ENCODE measurements at places on chromosomes 6 and 20.

DNA sequence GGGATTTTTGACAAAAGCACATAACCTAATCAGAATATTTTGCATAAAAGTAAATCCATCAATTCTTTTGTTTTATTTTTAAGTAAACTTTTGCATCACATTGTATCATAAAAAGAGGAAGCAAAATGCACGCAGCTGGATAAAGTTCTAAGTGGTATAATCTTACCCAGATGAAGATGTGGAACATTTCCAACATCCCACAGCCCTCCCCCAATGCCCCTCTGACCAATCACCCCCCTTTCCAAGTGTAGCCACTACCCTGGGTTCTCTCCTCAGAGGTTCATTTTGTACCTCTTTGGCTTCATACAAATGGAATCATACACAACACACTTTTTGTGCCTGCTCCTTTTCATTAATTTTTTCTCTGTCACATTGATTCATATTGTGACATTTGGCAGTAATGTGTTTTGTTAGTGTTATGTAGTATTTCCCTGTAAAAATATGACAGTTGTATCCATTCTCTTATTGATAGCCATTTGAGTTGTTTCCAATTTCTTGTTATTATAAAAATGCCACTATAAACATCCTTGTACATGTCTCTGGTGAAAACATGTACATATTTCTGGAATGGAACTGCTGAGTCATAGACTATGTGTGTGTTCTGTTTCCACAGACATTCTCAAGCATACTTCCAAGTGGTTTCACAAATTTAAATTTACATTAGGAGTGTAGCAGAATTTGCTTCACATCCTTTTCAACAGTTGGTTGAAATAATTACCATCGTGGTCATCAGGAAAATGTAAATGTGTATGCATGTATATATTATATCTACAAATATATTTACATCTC, 92.9 kb upstream of the SYNDIG1 start:
- no peak for DNase-seq

GRCh38 chr20:62025394-62025793, 40.3 kb downstream of the TAF4 start:
- DNase-seq, result no peak

- DNase-seq, result no peak
These were observed 2.7 kb upstream of the COL9A3 start for GRCh38 chr20:62814060-62814708.

GRCh38 chr6:84764332-84765049, at the start of gene TBX18:
Gene TBX18 (minus strand): TSS chr6:84764598. CDS start chr6:84764181, 417 bp downstream.
- peak; percentile 81 for DNase-seq

DNA sequence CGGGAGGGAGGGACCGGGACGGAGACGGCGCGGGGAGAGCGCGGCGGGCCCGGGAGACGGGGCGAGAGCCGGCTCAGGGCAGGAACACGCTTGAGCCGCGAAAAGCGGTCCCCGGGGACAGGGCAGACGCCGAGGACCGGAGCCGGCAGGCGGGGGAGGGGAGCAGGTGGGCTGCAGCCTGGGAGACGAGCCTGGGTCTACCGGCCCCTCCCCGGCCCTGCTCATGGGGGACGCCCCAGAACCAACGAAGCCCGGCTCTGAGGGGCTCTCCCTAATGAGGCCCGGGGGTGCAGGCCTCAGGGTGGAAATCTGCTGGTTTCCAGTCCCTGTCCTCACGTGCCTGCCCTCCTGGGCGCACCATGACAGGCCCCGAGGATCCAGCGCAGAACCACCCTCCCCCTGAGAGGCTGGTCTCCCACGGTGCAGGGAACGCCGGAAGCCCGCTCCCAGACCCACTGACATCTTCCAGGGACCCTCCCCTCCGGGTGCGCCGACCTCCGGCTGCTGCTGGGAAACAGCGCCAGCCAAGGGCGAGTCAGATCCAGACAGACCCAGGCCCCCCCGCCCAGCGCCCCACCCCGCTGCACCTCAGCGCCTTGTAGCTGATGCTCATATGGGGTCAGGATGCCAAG, 571 bp upstream of the EEF1A2 start:
- DNase-seq, result no peak

DNA sequence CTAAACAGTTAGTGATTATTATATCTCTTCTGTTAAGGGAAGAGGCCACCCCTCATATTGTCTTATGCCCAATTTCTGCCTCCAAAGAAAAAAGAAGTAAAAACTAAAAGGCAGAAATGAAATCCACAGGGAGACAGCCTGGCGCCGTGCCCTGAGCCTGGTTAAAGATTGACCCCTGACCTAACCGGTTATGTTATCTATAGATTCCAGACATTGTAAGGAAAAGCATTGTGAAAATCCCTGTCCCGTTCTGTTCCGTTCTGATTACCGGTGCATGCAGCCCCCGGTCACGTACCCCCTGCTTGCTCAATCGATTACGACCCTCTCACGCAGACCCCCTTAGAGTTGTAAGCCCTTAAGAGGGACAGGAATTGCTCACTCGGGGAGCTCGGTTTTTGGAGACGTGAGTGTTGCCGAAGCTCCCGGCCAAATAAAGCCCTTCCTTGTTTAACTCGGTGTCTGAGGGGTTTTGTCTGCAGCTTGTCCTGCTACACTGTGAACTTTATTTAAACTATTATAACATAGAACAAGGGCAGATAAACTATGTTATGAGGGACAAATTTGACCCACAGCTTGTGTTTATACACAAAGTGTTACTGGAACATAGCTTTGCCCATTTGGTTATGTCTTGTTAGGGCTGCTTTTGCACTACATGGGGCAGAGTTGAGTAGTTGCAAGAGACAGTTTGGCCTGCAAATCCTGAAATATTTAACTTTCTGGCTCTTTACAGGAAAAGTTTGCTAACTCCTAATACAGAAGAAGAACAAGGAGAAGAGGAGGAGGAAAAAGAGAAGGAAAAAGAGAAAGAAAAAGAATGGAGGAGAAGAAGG, 49.6 kb downstream of the CD24 start:
- DNase-seq, result no peak

- no peak for DNase-seq
These were observed 101.7 kb downstream of the SYNDIG1 start for GRCh38 chr20:24571159-24571558.

DNA sequence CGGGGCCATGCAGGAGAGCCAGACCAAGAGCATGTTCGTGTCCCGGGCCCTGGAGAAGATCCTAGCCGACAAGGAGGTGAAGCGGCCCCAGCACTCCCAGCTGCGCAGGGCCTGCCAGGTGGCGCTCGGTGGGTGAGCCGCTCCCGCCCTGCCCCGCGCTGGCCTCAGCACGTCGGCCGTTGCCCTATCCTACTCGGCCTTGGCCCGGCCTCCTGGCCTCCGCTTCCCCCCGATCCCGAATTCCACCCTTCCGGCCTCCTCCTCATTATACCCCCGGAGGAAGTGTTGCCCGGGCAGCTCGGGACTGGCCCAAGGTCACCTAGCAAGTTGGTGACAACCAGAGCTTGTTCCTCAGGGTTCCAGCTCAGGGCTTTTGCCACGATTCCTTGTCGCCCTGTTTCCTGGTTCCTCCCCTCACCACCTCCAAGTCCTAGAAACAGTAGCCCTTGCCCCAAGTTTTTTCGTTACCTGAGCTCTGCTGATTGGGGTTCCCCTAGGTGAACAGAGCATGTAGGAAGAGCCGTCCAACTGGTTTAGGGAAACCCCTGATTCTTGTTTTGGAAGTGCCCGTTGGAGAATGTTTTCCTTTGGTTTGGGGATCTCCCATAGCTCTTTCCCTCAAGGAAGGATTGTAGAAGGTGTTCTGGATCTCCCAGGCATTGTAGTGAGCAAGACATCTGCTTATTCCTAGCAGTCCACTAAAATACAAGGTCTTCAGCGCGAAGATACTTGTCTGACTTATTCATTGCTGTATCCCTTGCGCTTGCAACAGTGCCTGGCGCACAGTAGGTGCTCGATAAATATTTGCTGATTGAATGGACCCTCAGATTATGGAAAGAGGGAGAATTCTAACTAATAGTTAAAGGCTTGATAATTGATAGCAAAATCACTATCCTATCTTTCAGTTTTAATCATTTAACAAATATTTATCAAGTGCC, 641 bp downstream of the ARFGEF2 start:
- no peak for DNase-seq

DNA sequence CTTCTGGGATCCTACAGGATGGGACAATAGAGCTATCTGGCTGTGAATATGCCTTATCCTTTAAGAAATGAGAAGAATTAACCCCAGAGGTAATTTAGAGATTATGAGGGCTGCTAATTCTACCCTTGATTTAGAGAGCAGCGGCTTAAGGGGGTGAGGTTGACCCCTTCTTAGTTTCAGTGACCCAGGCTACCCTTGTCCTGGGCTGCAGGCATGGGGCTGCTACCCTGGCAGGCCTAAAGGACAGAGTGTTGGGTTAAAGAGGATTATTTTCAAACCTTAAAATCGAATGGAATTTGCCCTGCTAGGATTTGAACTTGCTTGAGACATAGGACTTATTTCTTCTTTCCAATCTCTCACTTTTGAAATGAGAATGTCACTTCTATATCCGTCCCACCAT, 1343.4 kb downstream of the HACE1 start:
- no peak for DNase-seq

GRCh38 chr20:22861231-22861980, 173.7 kb upstream of the SSTR4 start:
- DNase-seq, result no peak

- DNase-seq, result no peak
These were observed 32.6 kb upstream of the FUCA2 start for GRCh38 chr6:143544011-143544696.

GRCh38 chr6:154749341-154749740, 16.1 kb downstream of the SCAF8 start:
- no peak for DNase-seq

DNA sequence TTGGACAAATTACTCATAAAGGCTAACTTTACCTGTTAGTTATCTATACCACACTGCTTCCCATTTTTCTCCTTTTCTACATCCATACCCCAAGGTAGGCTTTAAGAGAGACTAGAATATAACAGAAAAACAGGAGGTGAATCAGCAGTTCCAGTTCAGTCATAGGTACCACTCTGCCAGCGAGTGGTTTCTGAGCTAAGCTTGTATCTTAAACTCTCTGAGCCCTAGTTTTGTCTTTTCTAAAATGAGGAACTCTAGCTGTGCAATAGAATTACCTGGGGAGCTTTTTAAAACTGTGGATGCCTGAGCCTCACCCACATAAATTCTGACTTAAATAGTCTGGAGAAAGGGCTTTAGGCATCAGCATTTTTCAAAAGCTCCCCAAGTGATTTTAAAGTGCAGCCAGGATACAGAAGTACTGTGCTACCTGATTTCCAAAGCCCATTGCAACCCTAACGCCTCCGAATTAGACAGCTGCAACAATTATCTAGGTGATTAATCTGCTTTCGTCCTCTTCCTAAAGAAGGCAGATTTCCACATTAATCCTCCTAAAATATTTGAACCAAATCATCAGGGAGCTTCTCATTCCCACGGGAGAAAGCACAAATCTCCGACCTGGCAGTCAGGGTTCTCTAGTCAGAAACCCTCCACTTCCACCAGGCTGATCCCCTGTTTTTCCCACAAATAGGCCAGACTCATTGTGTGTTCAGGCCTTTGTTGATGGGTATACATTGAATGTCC, 37.4 kb upstream of the RPL7L1 start:
- no peak for DNase-seq

GRCh38 chr6:17932330-17932852, 55.0 kb downstream of the KIF13A start:
- no peak for DNase-seq

- DNase-seq, result no peak
These were observed 873.0 kb downstream of the KIF16B start for GRCh38 chr20:15700147-15700765.

- no peak for DNase-seq
These were observed 45.9 kb upstream of the CARMIL1 start for GRCh38 chr6:25233226-25233625.

DNA sequence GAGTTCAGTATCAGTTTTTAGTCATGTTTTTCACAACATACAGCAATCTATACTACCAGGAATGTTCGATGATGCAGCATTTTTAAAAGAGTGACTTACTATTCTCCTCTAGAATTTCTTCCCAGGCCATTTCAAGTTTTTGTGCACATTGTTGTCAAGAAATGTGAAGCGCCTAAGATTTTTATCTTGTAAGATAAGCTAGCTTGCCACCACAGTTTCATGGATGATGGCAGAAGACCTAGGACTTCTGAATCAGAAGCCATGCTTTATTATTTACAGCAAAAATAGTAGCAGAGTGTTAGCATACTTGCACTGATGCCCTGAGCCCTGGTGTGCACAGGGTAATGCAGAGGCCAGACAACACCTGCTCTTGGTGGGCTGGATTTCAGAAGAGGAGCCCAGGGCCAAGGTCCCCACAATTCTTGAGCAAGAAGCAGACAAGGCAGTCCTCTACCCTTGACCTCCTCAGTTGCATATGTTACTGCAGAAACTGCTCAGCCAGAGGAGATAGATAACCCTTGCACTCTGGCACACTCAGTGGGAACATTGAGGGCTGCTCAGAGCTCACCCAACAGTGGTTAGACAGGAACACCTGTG, 99.2 kb downstream of the QKI start:
- no peak for DNase-seq

- DNase-seq, result no peak
These were observed 995 bp downstream of the ZFP64 start for GRCh38 chr20:52190437-52191131.

- no peak for DNase-seq
These were observed 64.9 kb upstream of the PAX1 start for GRCh38 chr20:21640556-21640955.

GRCh38 chr6:108556866-108557493, 3.7 kb upstream of the FOXO3 start:
- no peak for DNase-seq

GRCh38 chr6:107741191-107741680, 82.9 kb downstream of the SCML4 start:
- no peak for DNase-seq

DNA sequence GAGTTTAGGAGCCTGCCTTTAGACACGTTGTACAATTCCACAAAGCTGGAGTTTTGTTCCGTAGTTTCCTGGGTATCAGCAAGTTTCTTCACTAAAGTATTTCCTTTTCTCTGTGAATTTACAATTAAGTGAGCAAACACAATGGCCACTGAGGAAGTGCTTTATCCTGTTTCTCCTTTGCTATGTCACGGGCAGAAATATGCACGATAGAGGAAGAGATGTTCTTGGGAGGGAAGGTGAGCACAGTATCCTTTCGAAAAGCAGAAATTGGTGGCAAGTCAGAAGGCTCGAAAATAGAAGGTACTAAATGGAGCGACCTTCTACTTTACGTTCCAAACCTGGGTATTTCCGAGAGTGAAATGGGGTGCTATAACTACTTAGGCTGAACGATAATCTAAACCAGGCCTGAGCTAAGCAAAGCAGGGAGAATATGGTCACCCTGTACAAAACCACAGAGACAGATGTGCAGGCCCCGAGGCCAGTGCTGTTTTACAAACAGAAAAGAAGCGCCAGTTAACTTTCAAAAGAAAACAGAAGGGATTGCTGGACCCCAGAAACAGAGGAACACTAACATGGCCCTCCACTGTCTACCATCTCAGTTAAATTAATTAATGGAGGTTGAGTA, 259.6 kb downstream of the TBC1D7 start:
- DNase-seq, result no peak
